ENCODE measurements at places on chromosomes 7 and 10.

- no peak for DNase-seq
These were observed 2.0 kb upstream of the HOGA1 start for GRCh38 chr10:97582169-97582568.

DNA sequence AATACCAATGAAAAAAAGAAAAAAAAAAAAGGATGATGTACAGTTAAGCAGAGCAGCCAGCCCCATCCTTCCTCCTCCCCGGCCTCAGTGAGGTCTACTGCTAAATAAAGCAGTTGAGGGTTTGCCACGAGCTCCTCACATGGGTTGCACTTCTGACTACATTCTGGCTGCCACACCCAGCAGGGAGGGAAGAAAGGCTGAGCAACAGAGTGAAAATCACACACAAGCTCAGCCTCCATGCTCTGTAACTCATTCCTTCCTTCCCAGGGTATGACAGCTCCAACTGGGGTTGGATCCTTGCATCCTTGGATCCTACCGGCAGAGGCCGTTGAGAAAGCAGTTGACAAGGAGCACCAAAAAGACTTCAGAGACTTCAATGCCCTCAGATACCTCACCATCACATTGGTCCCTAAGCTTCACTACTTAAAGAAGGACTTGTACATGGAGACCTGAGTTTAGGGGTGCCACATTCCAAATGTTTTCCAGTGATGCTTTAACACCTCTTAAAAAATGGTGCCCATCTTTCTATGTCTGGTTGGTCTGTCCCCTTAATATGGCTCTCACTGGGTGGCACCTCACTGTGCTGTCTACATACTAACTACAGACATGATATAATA lies 52.9 kb upstream of the PIK3CG start:
- no peak for DNase-seq

DNA sequence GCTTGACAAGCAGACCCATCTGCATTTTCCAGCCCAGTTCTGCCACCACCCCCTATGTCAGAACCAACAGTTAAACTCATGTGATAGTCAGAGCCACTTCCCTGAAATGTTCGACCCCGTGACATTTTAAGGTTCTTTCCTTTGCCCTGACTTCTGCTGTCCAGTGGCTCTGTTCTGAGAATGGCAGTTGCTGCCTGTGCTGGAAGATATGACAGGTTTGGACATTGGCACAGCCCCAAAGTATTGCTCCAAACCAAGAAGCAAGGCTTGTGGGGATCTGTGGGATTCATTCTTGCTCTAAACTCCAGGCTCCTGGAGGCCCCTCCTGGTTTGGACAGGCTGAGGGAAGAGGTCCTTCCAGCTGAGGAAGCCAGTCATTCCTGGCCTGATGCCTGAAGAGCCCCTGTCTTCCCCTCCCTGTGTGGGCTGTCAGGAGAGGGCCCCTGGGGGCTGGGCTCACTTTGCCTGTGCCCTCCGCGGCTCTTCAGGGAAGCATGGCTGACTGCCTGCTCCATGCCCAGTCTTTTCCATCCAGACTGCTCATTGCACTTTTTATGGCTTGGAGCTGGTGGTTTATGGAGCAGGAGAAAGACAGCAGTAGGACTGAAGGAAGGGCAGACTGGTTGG lies 138.0 kb downstream of the CDH23 start:
- DNase-seq, result no peak

- no peak for DNase-seq
These were observed 64.7 kb downstream of the TPK1 start for GRCh38 chr7:144771174-144771573.

- DNase-seq, result no peak
These were observed 36.4 kb downstream of the EPDR1 start for GRCh38 chr7:37956791-37957190.

- DNase-seq, result no peak
These were observed 205.7 kb upstream of the IGFBP3 start for GRCh38 chr7:46126675-46127300.

DNA sequence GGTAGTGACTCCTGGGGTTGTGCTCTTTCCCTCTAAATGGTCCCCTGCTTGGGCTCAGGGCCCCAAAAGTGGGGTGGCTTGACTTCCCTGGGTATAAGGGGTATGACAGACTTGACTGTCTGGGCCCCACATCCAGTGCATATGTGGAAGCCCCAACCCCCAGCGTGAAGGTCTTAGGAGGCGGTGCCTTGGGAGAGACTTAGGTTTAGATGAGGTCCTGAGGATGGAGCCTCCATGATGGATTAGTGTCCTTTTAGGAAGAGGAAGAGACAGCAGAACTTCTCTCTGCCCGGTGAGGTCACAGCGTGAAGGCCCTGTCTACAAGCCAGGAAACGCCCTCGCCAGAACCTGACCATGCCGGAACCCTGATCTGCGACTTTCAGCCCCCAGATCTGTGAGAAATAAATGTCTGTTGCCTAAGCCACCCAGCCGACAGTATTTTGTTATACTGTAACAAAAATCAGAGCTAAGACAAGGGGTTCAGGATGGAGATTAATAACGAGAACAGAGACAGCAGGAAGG lies 23.8 kb downstream of the PODXL start:
- no peak for DNase-seq

GRCh38 chr10:9018195-9019173 lies 964.0 kb downstream of the GATA3 start:
- DNase-seq, result no peak

GRCh38 chr10:132593389-132593788 lies 55.8 kb downstream of the INPP5A start:
- no peak for DNase-seq

GRCh38 chr10:78905015-78905956 lies 163.5 kb upstream of the ZMIZ1 start:
- DNase-seq, result no peak

- DNase-seq, result no peak
These were observed 27.7 kb downstream of the CCM2 start for GRCh38 chr7:45027774-45028114.

- DNase-seq, result no peak
These were observed 688.7 kb downstream of the SDK1 start for GRCh38 chr7:3989723-3990122.

DNA sequence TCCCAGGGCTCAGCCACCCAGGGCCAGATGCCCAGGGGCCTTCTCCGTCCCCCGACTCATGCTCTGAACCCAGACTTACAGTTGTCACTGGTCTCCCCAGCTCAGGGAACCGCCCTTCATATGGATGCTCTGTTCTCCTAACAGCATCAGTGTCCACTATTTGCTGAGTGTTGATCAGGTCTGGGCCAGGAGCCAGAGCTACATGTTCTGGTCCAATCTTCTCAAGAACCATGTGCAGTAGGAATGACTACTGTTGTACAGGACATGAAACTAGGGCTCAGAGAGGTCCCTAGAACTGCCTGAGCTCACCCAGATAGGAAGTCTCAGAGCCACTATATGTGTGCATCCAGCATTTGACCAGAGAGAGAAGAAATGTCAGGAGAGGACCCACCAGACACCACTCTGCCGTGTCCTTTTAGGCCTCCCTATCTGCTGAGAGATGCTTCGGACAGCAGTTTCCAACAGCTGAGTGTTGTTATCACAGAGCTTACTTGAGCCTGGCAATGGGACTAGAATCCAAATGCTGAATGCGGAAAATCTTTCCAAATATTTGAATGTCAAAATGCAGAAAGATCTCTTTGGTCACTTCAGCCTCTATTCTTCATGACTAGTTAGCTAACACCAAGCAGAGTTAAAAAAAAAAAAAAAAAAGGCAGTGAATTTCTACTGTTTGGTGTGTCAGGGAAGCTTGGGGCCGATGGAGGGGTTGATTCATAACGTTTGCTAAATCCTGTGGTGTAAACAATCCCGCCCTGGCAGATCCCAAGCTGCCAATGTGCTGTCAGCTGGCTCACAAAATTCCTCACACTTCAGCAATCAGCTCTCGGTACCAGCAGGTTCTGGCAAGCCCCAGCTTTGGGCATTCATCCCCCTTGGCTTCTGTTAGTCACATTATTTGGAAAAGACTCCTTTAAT lies 246.1 kb downstream of the TNS3 start:
- DNase-seq, result no peak

- peak; percentile 81 for DNase-seq
These were observed 83.3 kb upstream of the MKLN1 start for GRCh38 chr7:131244259-131244852.

DNA sequence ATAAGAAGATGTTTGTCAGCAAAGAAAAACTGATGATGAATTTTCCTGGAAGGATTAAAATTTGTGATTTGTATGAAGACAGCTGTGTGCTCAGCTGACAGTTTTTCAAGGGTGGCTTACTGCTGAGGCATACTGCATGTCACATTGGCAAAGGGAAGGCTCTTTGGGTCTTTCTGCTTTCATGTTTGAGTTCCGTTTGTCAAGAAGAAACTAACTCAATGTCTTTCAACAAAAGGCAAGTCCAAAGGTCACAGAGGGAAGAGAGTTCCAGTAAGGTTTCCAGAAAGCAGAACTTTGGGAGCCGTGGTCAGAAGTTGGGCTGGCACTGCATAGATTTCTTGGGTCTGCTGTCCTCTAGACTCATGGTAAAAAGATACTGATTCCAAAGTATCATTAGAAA lies 16.9 kb downstream of the DYDC2 start:
- no peak for DNase-seq

GRCh38 chr10:119829429-119829828 lies 43.2 kb downstream of the MCMBP start:
- DNase-seq, result no peak

DNA sequence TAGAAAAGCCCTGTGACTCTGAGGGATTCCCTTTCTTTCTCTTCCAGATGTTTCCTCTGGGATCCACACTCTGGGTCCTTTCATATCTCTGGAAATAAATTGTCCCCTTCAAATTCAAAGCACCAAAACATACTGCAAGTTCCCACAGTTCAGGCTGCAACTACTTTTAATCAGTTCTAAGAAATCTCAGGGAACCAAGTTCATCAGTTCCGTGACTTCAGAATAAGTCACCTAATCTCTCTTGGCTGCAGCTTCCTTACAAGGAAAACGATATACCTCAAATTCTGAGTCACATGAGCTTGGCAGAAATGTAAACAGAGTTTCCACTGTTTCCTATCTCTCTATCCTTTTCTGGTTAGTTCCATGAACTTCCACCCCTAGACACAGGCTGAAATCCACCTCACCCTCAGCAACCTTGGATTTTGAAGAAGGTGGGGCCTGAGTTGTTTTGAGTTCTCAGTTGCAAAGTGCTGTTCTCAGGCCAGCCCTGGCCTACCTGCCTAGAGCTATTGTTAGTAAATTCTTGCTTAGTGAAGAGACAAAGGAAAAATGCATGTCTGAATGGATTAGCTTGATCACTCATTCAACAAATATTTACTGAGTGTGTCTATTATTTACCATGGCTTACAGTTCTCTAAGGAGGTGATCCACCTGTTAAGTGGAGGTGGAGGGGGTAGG lies 59.3 kb upstream of the IL6 start:
- no peak for DNase-seq

- no peak for DNase-seq
These were observed 99.2 kb upstream of the PIK3CG start for GRCh38 chr7:106765727-106766355.

- no peak for DNase-seq
These were observed 19.5 kb downstream of the RPA3 start for GRCh38 chr7:7698930-7699329.

DNA sequence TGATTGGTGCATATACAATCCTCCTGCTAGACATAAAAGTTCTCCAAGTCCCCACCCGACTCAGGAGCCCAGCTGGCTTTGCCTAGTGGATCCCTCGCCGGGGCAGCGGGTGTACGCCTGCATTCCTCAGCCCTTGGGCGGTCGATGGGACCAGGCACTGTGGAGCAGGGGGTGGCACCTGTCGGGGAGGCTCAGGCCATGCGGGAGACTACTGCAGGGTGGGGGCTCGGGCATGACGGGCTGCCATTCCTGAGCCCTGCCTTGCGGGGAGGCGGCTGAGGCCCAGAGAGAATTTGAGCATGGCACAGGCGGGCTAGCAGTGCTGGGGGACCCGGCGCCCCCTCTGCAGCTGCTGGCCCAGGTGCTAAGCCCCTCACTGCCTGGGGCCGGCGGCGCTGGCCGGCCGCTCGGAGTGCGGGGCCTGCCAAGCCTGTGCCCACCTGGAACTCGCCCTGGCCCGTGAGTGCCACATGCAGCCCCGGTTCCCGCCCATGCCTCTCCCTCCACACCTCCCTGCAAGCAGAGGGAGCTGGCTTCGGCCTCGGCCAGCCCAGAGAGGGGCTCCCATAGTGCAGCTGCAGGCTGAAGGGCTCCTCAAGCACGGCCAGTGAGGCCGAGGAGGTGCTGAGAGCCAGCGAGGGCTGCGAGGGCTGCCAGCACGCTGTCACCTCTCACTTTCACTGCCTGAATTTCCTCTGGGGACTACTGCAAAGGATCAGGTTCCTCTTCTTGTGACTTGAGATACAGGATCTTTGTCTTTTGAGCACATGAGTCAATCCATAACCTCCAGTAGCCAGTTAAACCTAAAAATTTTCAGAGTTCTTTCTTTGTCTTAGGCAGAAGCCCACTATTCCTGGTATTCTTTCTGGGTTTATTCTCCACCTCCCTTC lies 25.1 kb upstream of the ELOVL3 start:
- DNase-seq, result no peak

DNA sequence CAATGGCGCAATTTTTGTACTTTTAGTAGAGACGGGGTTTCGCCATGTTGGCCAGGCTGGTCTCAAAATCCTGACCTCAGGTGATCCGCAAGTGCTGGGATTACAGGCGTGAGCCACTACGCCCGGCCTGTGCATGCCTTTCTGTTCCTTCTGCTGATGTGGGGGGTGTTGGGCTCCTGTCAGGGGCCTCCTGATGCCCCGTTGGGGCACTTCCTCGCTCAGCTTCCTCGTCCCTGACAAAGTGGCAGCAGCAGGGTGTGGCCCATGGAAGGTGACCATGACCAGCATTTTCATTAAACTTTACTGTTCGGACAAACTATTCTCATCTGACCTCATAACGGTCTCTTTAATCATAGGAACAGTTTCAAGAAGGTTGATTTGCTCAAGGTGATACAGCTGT lies 69.4 kb downstream of the TBXAS1 start:
- no peak for DNase-seq

- no peak for DNase-seq
These were observed 1.7 kb downstream of the CFAP43 start for GRCh38 chr10:104230490-104230889.

- DNase-seq, result no peak
These were observed 73.2 kb upstream of the TPK1 start for GRCh38 chr7:144908943-144909556.

- DNase-seq, result no peak
These were observed 16.6 kb downstream of the ESYT2 start for GRCh38 chr7:158812684-158813083.

GRCh38 chr7:100484673-100485045 lies 932 bp downstream of the NYAP1 start:
- no peak for DNase-seq

DNA sequence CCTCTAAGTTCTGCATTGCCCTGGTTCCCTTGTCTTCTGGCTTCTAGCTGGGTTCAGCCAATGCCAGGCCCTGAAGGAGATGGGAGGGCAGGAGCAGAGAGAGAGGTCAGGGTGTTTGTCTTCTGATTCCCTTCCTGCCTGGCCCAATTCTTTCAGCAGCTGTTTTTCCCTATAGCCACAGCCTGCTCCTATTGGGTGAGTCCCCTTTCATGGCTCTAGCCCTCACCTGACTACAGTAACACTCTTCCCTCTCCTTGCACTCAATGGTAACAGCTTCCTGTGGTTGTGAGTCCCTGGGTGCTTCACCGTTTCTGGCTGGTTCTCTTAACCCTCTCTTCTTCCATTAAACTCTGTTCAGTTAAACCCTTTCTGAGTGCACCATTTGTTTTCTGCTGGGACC lies 17.1 kb downstream of the NPFFR1 start:
- DNase-seq, result no peak
